ENCODE measurements at places on chromosomes 5 and 9. TPM values are rescaled to one million over a fixed set of nuclear protein-coding genes. Genes with fewer than 3 reads are reported as not detected.

Gene FAM163B
- not detected for total RNA-seq

Gene HAVCR2
- total RNA-seq = 128 TPM

- no peak for DNase-seq
- H3K27me3 ChIP-seq = peaks cover 9% of the 10 kb centered on the region
- H3K36me3 ChIP-seq = no peaks in the 10 kb centered on the region
- H3K27ac ChIP-seq = no peak overlapping the region
- no peak overlapping the region for H3K4me3 ChIP-seq
- peaks cover 30% of the 10 kb centered on the region for H3K4me1 ChIP-seq
Observed at GRCh38 chr5:95759005-95759404, 27.9 kb downstream of the RHOBTB3 start.

DNA sequence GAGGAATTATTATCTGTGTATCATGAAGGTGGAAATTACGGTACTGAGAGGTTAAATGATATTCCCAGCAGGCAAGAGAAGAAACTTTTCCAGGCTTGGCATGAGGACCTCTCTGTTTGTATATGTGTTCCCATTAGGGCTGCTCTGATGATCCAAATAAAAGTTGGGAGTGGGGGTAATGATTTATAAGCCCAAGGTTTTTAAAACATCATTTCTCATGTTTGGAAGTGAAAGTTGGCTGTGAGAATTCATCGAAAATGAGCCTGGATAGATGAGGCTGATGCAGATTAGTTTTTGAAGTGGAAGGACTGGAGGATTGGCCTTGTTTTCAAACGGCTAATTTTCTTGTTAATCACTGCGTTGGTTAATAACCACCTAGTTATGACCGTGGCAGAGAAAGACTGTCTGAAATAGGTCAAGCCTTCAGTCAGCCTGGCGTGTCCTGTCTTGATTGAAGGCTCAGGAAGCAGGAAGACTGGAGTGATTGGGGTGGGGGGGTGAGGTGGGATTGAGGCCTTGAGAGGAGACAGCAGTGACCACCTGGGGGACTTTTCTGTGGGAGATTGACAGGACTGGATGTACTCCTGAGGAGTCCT lies 391.0 kb upstream of the WWC1 start:
- H3K4me3 ChIP-seq = no peak overlapping the region
- H3K27ac ChIP-seq = no peak overlapping the region
- no peak for DNase-seq
- no peaks in the 10 kb centered on the region for H3K27me3 ChIP-seq

DNA sequence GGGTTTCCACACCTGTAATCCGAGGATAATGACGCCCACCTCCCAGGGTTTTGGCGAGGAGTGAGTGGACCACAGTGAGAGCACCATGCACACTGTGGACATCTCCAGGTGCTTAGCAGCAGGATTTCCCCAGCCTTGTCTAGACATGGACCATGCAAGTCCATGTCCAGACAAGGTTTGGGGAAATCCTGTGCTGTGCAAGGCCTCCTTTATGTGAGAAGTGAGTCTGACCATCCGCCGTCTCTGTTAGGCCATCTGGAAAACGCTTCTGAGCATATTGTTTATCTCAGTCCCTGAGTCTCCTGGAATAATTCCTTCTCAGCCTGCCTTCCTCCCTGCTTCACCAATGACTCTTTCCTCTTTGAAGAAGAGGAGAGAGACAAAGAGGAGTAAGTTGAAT lies 26.2 kb upstream of the TNFAIP8 start:
- H3K4me1 ChIP-seq = peaks cover 91% of the 10 kb centered on the region
- H3K27me3 ChIP-seq = no peaks in the 10 kb centered on the region
- H3K27ac ChIP-seq = peak overlapping the region; percentile 95
- H3K36me3 ChIP-seq = peaks cover 12% of the 10 kb centered on the region

Gene FABP6
- not detected for total RNA-seq

DNA sequence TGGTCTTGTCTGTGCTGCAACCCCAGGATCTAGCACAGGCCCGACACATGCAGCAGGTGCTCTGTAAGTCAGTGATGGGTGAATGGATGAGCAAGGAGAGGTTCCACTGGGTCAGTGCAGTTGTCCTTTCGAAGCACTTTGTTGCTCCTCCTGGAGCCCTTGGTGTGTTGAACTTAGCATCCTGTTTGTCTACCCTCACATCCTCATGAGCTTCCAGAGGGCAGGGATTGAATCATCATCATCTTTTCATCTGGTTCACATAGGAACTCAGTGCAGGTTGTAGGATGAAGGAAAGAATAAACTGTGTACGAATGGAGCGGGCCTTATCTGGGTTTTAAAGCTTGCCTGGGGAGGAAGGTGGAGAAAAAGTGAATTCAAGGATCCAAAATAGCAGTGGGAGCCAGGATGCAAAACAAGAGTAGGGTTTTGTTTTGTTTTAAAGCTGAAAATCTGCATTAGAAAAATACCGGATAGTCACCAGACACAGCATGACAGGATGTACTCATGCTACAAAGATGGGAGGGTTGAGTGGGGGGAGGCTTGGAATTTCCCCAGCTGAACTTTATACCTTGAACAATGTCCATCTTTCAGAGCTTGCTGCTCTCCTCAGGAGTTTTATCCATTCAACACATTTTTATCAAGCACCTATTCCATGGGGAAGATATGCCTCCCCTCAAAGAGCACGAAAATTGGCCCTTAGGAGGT lies 55.8 kb downstream of the PTTG1 start:
- H3K36me3 ChIP-seq = peaks cover 68% of the 10 kb centered on the region
- H3K27ac ChIP-seq = peak overlapping the region; percentile 86
- no peaks in the 10 kb centered on the region for H3K27me3 ChIP-seq
- peaks cover 89% of the 10 kb centered on the region for H3K4me1 ChIP-seq
- H3K4me3 ChIP-seq = peak overlapping the region; percentile 74
- no peak for DNase-seq

- H3K27ac ChIP-seq = no peak overlapping the region
- no peak overlapping the region for H3K4me3 ChIP-seq
- DNase-seq = no peak
- no peaks in the 10 kb centered on the region for H3K36me3 ChIP-seq
Observed at GRCh38 chr9:136625101-136626065, 37.3 kb upstream of the EGFL7 start.

Gene NR5A1
- total RNA-seq = not detected

DNA sequence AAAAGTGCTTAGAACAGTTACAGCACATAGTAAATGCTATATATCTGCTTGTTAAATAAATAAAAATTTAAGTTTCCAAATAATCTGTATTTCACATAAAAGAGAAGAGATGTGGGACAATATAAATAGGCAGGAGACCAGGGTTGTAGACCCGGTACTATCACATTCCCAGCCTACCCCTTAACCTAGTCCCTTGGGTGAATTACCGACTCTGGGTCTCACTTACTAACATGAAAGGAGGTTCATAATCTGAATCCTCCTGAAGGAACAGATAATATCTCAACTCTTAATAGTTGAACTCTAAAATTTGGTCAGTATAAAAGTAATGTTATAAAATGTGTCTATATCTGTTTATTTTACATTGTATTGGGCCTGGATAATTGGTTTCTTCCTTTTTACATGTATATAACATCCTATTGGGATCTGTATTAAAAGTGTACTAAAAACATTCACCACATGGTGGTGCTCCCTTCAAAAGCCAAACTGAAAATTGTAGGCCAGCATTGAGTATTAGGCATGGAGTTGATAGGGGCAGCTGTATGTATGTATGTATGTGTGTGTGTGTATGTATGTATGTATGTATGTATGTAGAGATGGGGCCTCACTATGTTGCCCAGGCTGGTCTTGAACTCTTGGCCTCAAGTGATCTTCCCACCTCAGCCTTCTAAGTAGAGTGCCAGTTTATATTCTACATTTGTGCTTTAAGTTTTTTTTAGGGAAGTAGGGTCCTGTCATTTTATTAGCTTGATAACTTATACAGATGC lies 64.2 kb upstream of the ABL1 start:
- H3K4me1 ChIP-seq = peaks cover 13% of the 10 kb centered on the region
- no peaks in the 10 kb centered on the region for H3K36me3 ChIP-seq
- peaks cover 3% of the 10 kb centered on the region for H3K27me3 ChIP-seq
- H3K4me3 ChIP-seq = no peak overlapping the region

- H3K4me1 ChIP-seq = peaks cover 25% of the 10 kb centered on the region
- H3K36me3 ChIP-seq = peaks cover 12% of the 10 kb centered on the region
- H3K27ac ChIP-seq = peak overlapping the region; percentile 69
- no peaks in the 10 kb centered on the region for H3K27me3 ChIP-seq
Observed at GRCh38 chr9:88477300-88477751, 57.7 kb upstream of the NXNL2 start.

DNA sequence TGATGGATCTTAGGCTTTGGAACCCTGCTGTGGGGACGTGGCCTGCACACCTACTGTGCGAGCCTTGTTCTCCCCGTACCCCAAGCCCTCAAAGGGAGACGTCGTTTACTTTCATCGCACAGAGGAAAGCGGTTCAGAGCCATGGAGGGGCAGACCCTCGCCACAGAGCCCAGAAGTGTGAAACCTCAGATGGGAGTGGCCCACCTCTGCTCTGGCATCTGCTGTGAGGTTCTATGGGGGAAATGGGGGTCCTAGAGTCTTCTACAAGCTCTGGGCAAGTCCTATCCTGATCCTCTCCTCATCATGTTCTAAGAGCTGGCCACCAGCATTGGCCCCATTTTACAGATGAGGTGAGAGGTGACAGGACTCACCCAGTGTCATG lies 3.7 kb upstream of the RNF44 start:
- peak overlapping the region; percentile 94 for H3K27ac ChIP-seq
- no peaks in the 10 kb centered on the region for H3K27me3 ChIP-seq
- H3K4me3 ChIP-seq = peak overlapping the region; percentile 84
- H3K36me3 ChIP-seq = no peaks in the 10 kb centered on the region
- DNase-seq = no peak
- peaks cover 55% of the 10 kb centered on the region for H3K4me1 ChIP-seq

GRCh38 chr5:73394610-73395009 lies 54.0 kb downstream of the FOXD1 start:
- peaks cover 6% of the 10 kb centered on the region for H3K4me1 ChIP-seq
- H3K4me3 ChIP-seq = no peak overlapping the region
- no peak for DNase-seq
- peaks cover 64% of the 10 kb centered on the region for H3K27me3 ChIP-seq
- no peak overlapping the region for H3K27ac ChIP-seq

- H3K27ac ChIP-seq = no peak overlapping the region
- no peak overlapping the region for H3K4me3 ChIP-seq
- no peaks in the 10 kb centered on the region for H3K36me3 ChIP-seq
- H3K27me3 ChIP-seq = no peaks in the 10 kb centered on the region
- DNase-seq = no peak
Observed at GRCh38 chr5:56316299-56316994, 83.3 kb upstream of the ANKRD55 start.

Gene REEP2
- 5.1 TPM for total RNA-seq

Gene UNC5A
- not detected for total RNA-seq

DNA sequence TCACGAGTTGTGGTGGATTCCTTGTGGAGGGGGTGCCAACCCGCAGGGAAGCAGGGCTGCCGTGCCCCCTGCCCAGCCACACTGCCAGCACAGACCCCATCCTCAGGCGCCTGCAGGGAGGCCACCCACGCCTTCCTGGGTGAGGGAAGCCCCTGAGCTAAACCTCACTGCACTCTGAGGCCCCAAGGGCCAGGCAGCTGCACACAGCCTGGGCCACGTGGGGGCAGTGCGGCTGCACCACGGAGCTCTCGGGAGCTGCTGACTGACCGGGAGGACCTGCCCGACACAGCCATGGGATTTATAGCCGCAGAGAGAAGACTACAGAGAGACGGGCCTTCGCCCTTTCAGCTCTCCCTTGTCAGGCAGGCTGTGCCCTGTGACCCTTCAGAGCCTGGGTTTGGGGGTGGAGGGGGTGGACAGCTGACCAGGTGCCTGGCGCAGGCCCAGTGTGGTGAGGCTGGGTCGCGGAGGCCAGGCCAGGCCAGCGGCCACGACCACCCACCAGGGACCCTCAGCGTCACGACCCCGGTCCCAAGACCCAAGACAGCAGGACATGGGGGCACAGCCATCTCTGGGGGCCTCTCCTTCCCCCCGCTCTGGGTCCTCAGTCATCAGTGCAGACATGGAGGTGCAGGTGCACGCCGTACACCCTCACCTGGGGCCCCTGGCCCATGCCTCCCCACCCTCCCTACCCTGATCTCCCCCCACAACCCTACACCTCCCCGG lies 4.3 kb upstream of the AHRR start:
- DNase-seq = peak; percentile 21
- H3K27ac ChIP-seq = no peak overlapping the region
- peaks cover 4% of the 10 kb centered on the region for H3K4me1 ChIP-seq
- no peak overlapping the region for H3K4me3 ChIP-seq
- H3K27me3 ChIP-seq = peaks cover 11% of the 10 kb centered on the region

DNA sequence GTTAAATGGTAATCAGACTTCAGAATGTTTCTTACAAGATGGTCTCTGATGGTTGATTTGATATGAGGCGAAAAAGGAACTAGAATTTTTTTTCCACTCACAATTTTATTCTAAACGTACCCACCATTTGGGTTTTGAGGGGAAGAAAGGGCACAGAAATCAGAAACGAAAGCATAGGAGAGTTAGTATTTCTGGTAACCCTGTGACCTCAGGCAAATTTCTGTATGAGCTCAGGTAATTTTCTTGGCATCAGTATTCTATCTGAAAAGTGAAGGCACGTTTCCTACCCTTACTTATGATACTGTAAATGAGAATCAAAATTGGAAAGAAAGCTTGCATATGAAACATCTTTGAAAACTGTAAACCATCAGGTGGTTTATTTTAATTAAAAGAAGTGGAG lies 26.5 kb downstream of the TMEFF1 start:
- H3K27ac ChIP-seq = no peak overlapping the region
- peaks cover 3% of the 10 kb centered on the region for H3K27me3 ChIP-seq
- H3K4me3 ChIP-seq = no peak overlapping the region
- DNase-seq = no peak
- H3K4me1 ChIP-seq = no peaks in the 10 kb centered on the region
- no peaks in the 10 kb centered on the region for H3K36me3 ChIP-seq

DNA sequence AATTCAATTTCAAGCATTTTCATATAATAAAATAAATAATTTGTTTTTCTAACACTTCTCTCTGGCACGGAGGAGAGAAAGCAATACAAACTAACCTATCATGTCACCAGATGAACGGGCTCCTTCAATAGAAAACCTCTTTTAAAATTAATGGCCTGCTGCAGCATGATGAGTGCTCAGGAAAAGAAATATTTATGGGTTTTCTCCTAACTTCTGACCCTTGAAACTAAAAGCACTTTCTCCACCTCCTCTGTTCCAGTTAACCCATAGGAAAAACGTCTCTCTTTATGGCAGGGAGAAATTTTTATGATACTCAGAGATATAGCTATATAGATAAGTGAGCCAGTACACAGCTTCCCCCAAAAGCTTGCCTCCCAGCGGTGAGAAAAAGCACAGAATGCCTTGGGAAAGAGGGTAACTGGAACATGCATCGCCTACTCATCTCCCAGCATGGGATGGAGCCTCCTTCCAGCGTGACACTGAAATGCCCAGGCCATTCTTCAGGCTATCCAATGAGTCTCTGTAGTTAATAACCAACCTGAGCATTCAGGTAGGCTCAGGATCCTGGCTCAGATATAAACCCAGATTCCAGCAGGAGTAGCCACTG lies 963.0 kb upstream of the DMAC1 start:
- H3K27me3 ChIP-seq = no peaks in the 10 kb centered on the region
- H3K4me3 ChIP-seq = no peak overlapping the region
- H3K27ac ChIP-seq = no peak overlapping the region
- DNase-seq = no peak
- H3K4me1 ChIP-seq = no peaks in the 10 kb centered on the region

Gene SPATA31A3
- total RNA-seq = not detected

Measured in activated T-helper 1 cell treated with anti-CD3 and anti-CD28 coated beads, Interleukin-12 subunit alpha, Interleukin-12 subunit beta, Interleukin-2, Interleukin-4 antibody, amounts not matched to agents 30 ng/mL and 10 ng/mL and 1 ng/mL, durations not matched to agents 14 hours and 24 hours and 36 hours (primary cell).